Stimulated activated CD8-positive, alpha-beta memory T cell treated with anti-CD3 and anti-CD28 coated beads, Interleukin-15, amount 100 ng/mL, for 4 hours (primary cell): ENCODE measurements at places on chromosomes 7 and 10.

DNA sequence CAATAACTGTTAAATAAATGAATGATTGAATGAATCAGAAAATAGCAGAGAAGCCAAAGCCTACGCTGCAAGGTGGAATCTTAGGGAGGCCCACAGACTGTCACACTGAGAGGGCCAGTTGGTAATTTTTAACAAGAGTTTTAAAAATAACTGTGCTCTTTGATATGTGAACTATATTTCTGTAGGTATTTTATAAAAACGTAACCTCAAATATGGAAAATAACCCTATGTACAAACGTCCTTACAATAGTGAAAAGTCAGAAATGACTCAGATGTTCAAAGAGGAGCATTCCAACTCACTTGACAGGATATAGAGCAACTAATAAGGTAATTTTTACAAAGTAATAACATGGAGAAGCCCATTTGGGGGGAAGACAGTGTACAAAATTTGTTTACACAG, 18.9 kb upstream of the TMEM273 start:
- DNase-seq = no peak

- DNase-seq = no peak
Observed at GRCh38 chr7:158030071-158030470, 557.6 kb downstream of the PTPRN2 start.

- no peak for DNase-seq
Observed at GRCh38 chr10:107894516-107894915, 730.0 kb upstream of the SORCS1 start.

GRCh38 chr7:98420966-98421612, 20.2 kb upstream of the BAIAP2L1 start:
- DNase-seq = peak; percentile 7

DNA sequence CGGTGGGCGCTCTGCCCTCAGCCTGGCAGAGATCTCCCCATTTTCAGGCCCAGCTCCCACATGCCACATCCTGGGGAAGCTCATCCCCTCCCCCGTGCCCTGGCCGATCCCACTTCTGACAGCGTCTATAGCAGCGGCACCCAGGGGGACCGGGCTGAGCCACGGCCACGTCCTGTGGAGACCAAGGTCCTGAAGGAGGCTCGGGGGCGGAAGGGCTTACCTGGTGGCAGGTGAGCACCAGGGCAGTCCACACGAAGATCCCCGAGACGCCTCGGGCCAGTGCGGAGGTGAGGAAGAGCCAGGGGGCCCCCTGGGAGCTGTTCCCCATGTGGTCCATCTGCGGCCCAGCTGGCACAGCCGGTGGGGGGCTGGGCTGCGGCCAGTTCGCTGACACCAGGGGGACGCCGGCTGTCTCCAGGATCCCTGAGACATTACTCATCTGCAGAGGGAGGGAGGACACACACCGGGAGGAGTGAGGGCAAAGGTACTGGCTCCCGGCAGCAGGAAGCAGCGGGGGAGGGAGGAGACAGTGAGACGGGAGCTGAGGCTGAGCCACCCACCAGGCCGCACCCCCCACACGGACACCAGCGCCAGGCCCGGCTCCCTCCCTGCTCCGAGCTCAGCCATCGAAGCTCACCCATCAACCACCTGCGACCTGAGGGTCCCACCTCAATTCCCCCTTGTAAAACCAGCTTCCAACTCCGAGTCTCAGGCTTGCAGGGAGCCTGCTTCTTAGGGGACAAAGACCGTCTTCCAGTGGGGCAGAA, 776 bp downstream of the TMEM184A start:
- DNase-seq = no peak

- DNase-seq = no peak
Observed at GRCh38 chr10:17059197-17059688, 70.4 kb downstream of the CUBN start.
